HS-5 (cell line): ENCODE measurements at places on chromosomes 13 and 19.

- no peak for DNase-seq
Observed at GRCh38 chr13:34943436-34944273, 1.6 kb downstream of the NBEA start.

DNA sequence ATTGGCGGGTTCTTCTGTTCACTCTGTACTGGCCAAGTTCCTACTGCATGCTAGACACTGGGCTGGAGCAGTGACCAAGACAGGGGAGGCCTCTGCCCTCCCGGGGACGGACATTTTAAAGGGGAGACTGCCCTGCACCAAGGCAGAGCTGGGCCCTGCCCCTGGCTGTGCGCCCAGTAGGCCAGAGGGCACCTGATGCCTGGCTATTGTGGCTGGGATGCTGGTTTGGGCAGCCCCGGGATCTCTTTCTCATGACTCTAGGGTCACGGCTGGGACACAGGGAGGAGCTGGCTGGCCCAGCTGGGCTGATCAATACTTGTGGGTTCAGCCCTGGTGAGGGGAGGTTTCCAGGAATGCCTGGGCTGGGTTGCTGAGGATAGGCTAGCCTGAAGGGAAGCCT lies 17.7 kb downstream of the LIPE start:
- no peak for DNase-seq

DNA sequence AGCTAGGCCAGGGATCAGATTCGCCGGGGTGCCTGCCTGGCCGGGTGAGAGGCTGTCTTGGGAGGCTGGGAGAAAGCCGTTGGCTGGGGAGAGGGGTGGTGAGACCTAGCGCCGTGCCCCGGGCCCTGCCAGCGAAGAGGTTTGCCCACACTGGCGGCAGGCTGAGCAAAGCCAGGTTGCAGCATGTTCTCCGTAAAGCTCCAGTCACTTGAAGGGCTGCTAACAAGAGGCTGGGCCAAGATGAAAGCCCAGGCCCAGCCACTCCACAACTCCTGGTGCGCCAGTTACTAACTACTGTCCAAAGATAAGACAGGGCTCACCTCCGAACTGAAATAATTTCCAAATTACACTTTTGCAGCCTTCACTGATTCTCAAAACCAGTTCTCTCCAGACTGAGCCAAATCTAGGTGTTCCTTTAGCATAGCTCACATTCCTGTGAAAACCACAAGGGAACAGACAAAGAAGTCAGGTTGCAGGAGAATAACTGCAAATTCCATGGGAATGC lies 16.3 kb downstream of the ELAVL1 start:
- no peak for DNase-seq

DNA sequence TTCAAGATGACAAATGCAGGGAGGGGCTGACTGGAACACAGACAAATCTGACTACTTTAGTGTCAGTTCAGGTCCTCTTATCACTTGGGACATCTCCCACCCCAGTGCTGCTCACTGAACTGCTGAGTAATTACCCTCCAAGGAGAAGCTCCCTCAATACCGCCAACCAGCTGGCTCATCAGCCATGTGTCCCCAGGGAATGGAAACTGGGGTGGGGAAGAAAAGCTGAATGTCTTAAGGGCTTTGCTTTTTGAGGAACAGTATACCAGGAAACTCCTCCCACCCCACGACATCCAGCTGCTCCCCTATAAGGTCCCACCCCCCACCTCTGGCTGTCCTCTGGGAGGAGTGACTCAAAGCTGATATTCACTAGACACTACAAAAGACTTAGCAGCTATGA lies 2.0 kb downstream of the ZNF823 start:
- DNase-seq, result no peak

GRCh38 chr19:4120559-4121272 lies 3.2 kb downstream of the MAP2K2 start:
- no peak for DNase-seq

DNA sequence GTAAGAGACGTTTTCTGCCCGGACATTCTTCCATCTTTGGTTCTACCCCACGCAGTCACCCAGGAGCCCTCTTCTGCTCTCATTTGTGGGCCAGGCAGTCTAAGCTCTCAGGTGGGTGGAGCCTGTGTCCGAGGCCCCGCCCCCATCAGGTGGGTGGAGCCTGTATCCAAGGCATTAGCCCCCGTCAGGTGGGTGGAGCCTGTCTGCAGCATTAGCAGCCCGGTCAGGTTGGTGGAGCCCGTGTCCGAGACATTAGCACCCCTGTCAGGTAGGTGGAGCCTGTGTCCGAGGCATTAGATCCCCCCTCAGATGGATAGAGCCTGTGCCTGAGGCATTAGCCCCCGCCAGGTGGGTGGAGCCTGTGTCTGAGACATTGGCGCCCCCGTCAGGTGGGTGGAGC lies 45.5 kb upstream of the C13orf46 start:
- no peak for DNase-seq

- no peak for DNase-seq
Observed at GRCh38 chr19:18646535-18647370, 9.9 kb downstream of the KLHL26 start.

DNA sequence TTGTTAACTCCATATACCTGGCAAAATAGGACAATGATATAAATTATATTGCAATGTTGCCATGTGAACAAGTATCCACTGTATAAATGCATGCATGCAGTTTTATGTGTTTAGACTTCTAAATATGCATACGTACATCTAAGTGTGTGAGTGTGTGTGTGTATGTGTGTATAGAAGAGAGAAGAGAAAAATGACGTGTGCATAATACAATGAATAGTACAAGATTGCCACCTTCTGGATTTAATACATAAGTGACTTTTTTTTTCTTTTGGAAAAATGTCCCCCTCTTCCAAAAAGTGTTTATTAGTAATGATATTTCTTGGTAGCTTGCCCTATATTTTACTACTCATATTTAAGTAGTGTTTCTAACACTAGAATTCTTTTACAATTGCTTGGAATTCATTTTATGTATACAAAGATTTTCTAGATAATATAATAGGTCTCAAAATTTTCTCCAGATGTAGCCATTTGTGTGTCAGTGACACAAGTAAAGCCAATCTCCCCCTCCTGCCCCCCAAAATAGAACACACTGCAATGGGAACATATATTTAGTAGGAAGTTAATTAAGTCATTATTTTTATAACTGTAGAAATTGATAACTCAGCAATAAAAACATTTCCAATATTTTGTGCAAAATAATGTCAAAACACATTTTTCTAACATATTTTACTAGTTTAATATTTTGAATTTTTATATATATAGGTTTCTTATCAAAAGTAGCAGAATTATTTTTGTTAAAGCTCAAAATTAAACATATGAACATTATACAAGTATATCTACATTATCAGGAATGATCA lies 783.3 kb upstream of the ATXN8OS start:
- DNase-seq, result no peak

DNA sequence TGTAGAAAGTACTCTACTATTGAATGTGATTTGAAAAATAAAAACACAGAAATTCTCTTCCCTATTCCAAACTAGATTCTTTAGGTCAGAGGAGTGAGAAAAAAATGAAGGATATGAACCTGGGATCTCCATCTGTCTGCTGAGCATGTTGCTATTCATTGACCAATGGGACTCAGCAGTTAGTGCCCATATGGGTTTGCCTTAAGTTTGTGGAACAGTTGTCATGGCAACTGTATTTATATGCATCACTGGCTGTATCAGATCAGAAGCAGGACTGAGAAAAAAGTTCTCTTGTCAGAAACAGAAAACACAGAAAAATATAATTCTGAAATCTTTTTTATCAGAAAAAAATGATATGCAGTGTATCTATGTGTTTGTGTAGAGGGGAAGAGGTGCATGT lies 73.3 kb upstream of the ATXN8OS start:
- DNase-seq, result no peak

DNA sequence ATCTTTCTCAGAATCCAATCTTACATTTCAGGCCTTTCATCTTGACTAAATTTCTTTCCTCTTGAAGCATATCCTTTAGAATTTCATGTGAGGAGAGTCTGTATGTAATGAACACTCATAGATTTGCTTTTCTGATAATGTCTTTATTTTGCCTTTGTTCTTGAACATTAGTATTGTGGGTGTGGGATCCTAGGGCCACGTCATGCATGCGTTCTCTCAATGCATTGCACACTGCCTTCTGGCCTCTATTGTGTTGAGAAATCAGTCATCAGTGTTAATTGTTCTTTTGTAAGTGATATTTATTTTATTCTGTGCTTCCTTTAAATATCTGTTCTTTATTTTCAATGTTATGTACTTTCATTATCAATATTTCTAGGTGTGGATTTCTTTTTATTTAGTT lies 364.9 kb downstream of the OXGR1 start:
- DNase-seq, result no peak

GRCh38 chr13:61156753-61157152 lies 258.9 kb downstream of the PCDH20 start:
- no peak for DNase-seq

DNA sequence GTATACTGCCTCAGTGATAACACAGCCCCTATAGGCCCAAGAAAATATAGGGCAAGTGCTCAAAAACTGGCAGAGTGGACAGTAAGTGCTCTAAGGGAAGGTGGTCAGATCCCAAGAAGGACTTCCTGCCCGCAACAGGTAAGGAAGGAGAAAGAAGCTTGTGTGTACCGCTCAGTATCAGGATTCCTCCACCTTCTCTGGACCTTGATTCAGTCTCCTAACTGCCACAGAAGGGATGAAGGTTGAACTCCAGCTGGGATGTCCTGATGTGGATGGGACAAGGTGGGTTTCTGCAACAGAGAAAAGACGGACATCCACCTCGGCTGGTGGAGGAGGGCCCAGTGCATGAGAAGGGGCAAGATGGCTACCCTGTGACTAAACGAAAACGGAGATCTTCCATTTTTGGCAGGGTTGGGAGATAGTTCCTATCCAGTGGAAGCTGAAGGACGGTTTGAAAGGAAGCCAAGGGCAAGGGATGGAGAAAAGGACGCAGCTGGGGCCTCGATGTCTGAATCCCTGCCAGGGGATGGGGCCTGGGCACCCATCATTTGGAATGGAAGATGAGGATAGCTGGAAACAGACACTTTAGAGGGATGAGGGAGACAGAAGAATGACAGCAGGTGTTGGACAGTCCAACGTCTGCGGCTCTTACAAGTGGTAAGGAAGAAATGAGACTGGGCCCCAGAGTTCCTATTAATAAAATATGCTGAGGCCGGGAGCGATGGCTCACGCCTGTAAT lies 1.3 kb upstream of the ATF5 start:
- no peak for DNase-seq

- no peak for DNase-seq
Observed at GRCh38 chr13:28640861-28641599, 17.9 kb upstream of the POMP start.

DNA sequence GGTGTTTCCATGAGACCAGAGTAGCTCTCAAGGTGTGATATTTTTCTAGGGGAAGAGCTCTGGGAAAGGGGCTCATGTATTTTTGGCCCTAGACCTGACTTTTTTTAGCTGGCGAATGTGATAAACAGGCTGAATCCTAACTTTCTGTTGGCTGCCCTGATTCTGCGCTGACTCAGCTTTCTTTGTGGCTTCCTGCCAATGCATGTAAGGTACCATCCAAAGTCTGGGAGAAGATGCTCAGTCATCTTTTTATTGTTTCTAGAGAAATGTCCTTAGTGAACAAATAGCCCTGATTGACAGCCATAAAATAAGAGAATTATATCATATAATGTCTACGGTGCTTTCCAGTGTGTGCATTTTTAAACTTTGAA lies 113.6 kb upstream of the MBNL2 start:
- DNase-seq, result no peak

DNA sequence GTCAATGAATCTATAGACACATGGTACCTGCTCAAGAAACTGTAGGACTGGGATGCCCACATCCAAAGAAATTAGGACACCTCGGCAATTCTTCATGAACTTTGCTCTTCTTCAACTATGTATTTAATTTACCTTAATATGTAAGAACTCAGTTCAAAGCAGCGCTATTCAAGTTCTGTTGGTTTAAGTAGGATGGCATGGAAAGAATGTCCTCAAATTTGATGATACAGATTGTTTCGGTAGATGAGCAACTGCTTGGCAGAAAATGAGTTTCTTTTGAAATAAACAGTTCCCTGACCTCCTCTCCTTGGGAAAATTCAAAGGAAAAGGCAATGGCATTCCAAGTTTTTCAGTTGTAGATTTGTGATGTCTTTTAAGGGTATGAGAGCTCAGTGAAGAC lies 36.7 kb downstream of the FGF9 start:
- DNase-seq, result no peak

- DNase-seq, result no peak
Observed at GRCh38 chr19:13018035-13018914, 23.0 kb downstream of the NFIX start.
